ENCODE measurements at places on chromosomes 12 and 14. TPM values are rescaled to one million over a fixed set of nuclear protein-coding genes. Genes with fewer than 3 reads are reported as not detected.

Gene OAS2
- polyA plus RNA-seq, result 92.7 TPM

Gene CLBA1
- 9.1 TPM for polyA plus RNA-seq

Gene KCNH3
- polyA plus RNA-seq, result 0.21 TPM

Gene RPGRIP1
- polyA plus RNA-seq, result 0.07 TPM

Gene XPOT
- 93.8 TPM for polyA plus RNA-seq

Gene CMA1
- polyA plus RNA-seq, result not detected

Gene NAP1L1
- 384 TPM for polyA plus RNA-seq

Gene PPFIA2
- polyA plus RNA-seq, result not detected

GRCh38 chr14:88346048-88346639, 23.1 kb upstream of the KCNK10 start:
- DNase-seq, result no peak

GRCh38 chr12:112032292-112032691, 19.1 kb downstream of the ERP29 start:
- no peak for DNase-seq

- no peak for DNase-seq
These were observed 48.5 kb upstream of the TSPAN11 start for GRCh38 chr12:30878024-30878423.

- no peak for DNase-seq
These were observed 56.8 kb downstream of the BTG1 start for GRCh38 chr12:92088805-92089204.

GRCh38 chr12:601976-602699, 61.1 kb downstream of the NINJ2 start:
- no peak for DNase-seq

DNA sequence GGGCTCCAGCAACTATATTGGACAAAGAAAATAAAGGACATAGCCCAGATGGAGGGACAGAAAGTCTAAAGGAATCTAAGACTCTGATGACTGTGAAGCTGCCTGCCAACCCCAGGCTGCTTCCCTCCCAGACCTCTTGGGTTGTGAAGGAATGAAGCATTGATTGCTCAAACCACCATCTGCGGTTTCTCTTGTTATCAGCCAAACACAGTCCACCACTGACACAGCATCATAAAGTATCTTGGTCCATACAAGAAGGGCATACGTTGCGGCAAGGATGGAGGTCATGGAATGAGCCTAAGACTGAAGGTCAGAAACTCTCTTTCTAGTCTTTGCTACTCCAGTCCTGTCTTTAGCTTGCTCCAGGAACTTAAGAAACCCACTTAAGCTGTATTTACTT, 58.5 kb upstream of the PLXNC1 start:
- no peak for DNase-seq
